ENCODE measurements at places on chromosomes 6 and 20.

GRCh38 chr20:64113796-64114355 is 6.5 kb upstream of the NPBWR2 start:
- no peak for DNase-seq

DNA sequence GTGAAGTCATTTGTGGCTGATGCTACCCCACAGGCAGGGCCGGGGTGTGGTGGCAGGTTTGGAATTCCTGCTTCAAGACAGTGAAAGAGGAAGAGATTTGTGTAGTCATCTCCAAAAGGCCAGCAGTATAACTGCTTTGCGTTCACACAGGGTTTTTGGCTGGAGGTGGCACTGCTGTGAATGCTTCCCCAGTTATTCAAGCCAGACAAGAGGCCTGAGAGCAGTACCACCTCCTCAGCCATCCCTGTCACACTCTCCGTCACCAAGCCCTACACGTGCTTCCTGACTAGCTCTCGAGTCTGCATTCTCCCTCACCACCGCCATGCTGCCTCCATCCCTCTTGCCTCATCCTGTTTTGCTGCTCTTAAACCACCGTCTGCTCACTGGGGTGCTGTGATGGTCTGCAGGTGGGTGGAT is 23.9 kb downstream of the ARMC2 start:
- DNase-seq, result no peak

DNA sequence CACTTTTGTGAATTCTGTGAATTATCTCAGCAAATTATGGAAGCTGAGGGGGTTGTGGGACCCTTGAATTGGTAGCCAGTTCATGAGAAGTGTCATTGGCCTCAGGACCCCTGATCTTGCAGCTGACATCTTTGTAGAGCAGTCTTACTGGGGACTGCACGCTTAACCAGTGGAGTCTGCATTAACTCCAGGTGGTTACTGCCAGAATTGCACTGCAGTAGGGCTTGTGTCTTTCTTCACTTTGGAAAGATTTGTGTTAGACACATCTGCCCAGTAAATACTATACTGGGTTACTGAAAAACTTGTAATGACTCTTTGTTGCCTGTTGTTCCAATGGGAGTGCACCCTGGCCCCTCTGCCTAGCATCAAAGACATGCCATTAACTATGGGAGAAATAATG is 21.2 kb upstream of the CDKN1A start:
- DNase-seq, result no peak

GRCh38 chr6:56350628-56351260 is 103.4 kb upstream of the COL21A1 start:
- no peak for DNase-seq

DNA sequence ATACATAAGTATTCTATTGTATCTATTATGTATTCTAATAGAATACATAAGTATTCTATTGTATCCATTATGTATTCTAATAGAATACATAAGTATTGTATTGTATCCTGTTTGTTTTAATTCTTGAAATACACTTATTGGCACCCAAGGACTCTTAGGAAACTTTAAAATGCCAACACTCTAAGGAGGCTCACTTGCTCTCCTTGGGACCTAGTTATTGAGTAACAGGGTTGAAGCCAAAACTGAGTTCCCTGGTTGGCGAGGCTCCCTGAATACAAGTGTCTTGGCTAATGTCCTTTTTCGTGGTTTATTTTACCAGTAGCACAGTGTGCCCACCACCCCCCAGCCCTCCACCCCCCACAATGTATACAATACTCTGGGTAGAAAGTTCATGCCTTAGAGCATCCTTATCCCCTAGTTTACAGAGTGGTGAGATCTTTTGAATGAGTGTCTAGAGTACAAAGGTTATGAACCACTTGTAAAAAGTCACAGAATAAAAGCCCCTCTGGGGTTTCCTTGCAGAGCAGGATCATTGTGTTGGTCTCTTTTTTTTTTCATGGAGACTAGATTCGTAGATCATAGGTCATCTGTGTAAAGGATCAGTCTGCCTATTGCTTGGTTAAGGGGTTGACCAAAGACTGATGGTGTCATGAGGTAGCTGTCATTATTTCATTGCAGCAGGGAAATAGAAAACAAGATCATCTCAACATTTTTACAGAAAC is 32.5 kb upstream of the PRDM1 start:
- no peak for DNase-seq

- DNase-seq, result no peak
These were observed 18.5 kb downstream of the KCNS1 start for GRCh38 chr20:45082468-45082867.

Measured in hypothalamus (tissue), 51 donors.